Lung (tissue), 17 donors: ENCODE measurements at places on chromosomes 13 and 19. TPM values are rescaled to one million over a fixed set of nuclear protein-coding genes. Genes with fewer than 3 reads are reported as not detected.
A peak's percentile ranks its signal among the peaks of the same experiment; 100 is the strongest.

CEACAM8 gene
- 0.18 TPM for total RNA-seq

CCL25 gene
- total RNA-seq, result not detected

MYBPC2 gene
- 0.21 TPM for total RNA-seq

LMTK3 gene
- total RNA-seq, result 10.7 TPM

CGB1 gene
- total RNA-seq, result not detected

LGALS14 gene
- not detected for total RNA-seq

CGB5 gene
- total RNA-seq, result not detected

GRCh38 chr13:48567515-48568369, 34.9 kb upstream of the RCBTB2 start:
- DNase-seq, result peak; percentile 90
- H3K27me3 ChIP-seq, result no peaks in the 10 kb centered on the region
- peaks cover 8% of the 10 kb centered on the region for H3K4me1 ChIP-seq
- H3K36me3 ChIP-seq, result no peaks in the 10 kb centered on the region
- H3K4me3 ChIP-seq, result no peak overlapping the region
- H3K27ac ChIP-seq, result peak overlapping the region; percentile 5

DNA sequence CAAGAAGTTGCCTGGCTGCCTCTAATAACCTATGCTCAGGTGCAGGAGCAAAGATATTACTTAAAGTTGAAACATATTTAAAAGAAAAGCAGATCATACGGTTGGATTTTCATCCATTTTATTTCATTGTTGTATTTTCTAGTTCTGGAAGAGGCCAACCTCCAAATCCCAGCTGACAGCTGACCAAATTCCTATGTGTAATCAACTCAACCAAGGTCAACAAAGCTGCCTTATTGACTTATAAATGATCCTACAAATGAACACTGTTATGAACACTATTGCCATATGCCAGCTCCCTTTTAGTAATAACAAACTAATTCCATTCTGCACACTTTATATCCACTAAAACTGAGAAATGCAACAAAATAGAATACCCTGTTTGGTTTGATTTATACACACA, 1537.4 kb downstream of the SLITRK1 start:
- no peaks in the 10 kb centered on the region for H3K36me3 ChIP-seq
- no peak overlapping the region for H3K4me3 ChIP-seq
- H3K4me1 ChIP-seq, result no peaks in the 10 kb centered on the region

DNA sequence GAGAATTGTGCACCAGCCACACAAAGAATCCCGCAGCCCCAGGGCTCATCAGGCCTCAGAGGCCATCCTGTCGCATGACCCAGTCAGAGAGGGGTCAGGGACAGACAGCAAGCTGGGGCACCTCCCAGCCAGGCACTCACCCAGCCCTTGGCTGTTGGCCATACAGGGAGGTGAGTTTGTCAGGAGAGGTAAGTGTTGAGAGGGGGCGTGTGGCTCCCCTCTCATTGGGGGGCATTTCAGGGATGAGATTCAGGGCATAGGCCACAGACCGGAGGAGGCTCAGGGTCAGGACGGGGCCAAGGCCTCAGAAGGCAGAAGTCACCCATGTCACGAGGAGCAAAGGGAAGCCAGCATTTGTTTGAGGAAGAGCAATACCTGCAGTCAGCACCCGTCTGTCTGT, 37.1 kb downstream of the MYO9B start:
- H3K4me3 ChIP-seq, result no peak overlapping the region
- H3K27ac ChIP-seq, result peak overlapping the region; percentile 34
- no peak for DNase-seq

GRCh38 chr19:34350161-34350561, 14.8 kb upstream of the GPI start:
- no peak overlapping the region for H3K4me3 ChIP-seq
- H3K36me3 ChIP-seq, result peaks cover 38% of the 10 kb centered on the region
- DNase-seq, result no peak
- H3K4me1 ChIP-seq, result no peaks in the 10 kb centered on the region
- no peak overlapping the region for H3K27ac ChIP-seq

DNA sequence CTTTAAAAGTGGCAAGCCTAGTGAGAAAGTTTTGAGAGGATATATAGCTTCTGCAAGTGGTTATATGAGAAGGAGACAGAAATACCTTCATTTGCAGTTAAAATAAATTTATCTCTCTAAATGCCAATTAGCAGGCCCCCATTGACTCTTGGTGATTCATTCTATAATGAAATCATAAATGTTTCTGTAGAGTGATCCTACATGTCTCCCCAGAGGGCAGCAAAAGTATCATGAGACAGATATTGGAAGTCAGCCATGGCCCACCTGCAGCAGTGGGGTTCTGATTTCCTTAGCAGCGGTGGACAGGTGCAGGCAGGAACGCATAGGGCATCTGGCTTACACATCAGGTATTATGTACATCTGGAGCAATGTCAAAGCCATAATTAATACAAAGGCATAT, 385.4 kb upstream of the SLC10A2 start:
- no peak for DNase-seq
- no peaks in the 10 kb centered on the region for H3K36me3 ChIP-seq
- no peaks in the 10 kb centered on the region for H3K27me3 ChIP-seq
- no peak overlapping the region for H3K27ac ChIP-seq
- no peaks in the 10 kb centered on the region for H3K4me1 ChIP-seq
- no peak overlapping the region for H3K4me3 ChIP-seq

DNA sequence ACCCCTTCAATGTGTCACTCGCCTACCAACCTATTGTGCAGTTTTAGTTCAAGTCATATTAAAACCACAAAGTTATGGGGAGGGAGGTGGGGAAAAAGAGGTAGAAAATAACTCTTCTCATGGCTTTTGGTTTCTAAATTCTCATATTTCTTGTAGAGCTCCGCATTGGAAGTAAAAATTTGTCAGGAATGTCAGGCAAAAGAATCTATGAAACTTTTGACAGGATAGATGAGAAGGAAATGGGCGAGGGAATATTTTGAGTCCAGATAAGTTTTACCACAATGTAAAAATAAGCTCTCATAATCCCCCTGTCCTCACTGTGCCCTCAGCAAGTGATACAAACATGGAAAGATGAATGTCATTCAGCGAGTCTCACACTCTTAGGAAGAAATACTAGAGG, 270.4 kb downstream of the DLEU7 start:
- H3K27me3 ChIP-seq, result no peaks in the 10 kb centered on the region
- H3K27ac ChIP-seq, result no peak overlapping the region
- H3K36me3 ChIP-seq, result no peaks in the 10 kb centered on the region
- no peak overlapping the region for H3K4me3 ChIP-seq

GRCh38 chr13:80716610-80717081, 375.7 kb upstream of the SPRY2 start:
- H3K27me3 ChIP-seq, result no peaks in the 10 kb centered on the region
- no peaks in the 10 kb centered on the region for H3K36me3 ChIP-seq
- no peak overlapping the region for H3K4me3 ChIP-seq

DNA sequence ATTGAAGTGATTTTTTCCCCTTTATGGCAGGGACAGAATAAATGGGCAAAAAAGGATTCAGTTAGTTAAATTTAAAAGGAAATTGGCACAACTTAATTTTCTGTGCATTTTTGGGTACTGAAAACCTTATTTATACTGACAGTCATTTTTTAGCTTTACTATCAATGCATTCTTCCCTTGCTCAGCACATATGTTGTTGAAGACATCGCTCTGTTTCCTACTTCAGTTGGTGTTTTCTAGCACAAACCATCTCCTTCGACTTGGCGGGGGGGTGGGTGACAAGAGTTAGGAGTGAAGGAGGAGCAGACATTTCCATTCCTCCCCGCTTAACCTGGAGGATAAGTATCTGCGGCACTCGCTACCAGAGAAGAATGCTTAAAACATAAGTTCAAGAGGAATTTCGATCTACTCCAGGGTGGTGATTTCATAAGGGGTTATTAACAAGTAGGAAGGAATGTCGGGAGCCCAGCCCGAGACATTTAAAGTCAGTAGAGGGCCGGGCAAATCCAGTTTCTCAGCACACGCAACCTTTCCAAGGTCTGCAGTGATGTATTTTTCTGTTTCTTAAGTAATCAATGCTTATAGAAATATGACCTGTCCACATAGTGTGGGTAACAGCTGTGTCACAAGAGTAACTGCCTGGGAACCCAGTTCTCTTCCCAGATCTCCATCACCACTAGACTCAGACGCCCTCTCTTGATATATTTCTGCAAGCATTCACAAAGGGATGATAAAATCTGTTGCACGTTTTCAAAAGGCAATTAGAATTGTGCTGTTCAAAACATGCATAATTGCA, 525.8 kb downstream of the MYO16 start:
- H3K4me3 ChIP-seq, result no peak overlapping the region
- peaks cover 6% of the 10 kb centered on the region for H3K4me1 ChIP-seq
- no peak overlapping the region for H3K27ac ChIP-seq
- peaks cover 5% of the 10 kb centered on the region for H3K27me3 ChIP-seq
- DNase-seq, result no peak

DNA sequence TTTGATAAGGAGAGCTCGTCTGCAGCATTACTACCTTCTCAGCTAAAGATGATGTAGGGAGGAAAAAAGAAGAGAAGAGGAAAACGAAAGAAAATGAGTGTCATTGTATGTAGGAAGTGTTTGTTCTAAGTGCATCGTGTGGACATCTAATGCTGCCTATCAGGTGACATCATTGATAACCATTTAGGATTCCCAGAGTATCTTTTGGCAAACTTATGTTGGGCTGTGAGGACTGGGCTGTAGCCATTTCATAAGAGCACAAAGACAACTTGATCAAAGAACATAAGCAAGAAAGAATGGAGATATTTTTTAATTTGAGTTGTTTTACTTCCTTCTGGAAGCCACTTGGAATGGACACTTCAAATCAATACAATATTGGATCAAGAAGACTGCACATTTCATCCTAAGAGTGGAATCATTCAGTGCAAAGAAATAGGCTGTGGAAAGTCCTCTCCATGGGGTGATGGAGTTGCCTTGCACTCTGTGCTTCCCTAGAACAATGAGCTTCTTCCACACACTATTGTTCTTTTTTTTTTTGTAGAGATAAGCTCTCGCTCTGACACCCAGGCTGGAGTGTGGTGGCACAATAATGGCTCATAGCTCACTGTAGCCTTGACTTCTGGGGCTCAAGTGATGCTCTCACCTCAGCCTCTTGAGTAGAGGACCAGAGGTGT, 52.4 kb upstream of the UBL3 start:
- no peaks in the 10 kb centered on the region for H3K36me3 ChIP-seq
- H3K4me3 ChIP-seq, result no peak overlapping the region
- H3K4me1 ChIP-seq, result peaks cover 33% of the 10 kb centered on the region

DNA sequence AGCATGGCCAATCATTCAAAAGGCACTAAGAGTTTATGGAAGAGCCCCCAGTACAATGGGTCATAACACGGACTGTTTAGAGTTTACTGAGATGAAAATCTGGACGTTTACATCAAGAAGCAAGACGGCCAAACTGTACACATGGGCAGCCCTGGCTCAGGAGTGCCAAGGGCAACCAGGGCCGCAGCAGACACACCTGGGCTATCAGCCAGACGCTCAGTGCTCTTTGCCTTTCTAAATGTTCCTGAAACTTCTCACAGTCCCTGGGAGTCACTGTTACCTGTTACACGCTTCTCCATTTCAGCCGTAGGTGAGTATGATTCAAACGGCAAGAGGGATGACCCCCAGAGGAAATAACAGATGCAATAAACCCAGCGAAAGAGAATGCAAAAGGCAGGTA, 64.5 kb downstream of the ABCC4 start:
- H3K36me3 ChIP-seq, result no peaks in the 10 kb centered on the region
- peaks cover 2% of the 10 kb centered on the region for H3K4me1 ChIP-seq
- H3K27ac ChIP-seq, result peak overlapping the region; percentile 40

- H3K27me3 ChIP-seq, result no peaks in the 10 kb centered on the region
- DNase-seq, result no peak
- no peaks in the 10 kb centered on the region for H3K4me1 ChIP-seq
- H3K4me3 ChIP-seq, result no peak overlapping the region
- H3K36me3 ChIP-seq, result no peaks in the 10 kb centered on the region
Observed at GRCh38 chr13:84744203-84744602, 861.9 kb upstream of the SLITRK1 start.

DNA sequence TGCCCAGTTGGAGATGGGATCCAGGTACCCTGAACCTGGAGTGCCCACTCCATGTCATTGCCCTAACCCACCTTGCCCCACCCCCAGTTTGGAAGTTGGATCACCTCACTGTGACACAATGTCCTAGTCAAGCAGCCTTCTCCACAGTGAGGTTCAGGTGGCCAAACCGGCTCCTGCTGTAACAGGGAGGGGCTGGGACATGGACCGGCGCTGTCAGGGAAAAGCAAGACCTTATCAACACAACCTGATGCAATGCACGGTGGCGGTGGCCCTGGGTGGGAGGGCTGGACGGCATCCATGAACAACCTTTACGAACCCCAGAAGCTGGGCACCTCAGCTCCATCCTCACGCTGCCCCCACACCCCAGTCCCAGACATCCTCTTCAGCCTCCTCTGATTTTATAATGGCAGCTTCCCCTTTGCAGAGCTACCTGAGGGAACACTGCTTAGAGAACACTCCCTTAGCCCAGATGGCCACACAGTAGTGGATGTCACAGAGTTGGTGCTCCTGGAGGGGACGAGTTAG, 1.6 kb upstream of the KRTDAP start:
- no peaks in the 10 kb centered on the region for H3K27me3 ChIP-seq
- H3K27ac ChIP-seq, result no peak overlapping the region
- H3K4me1 ChIP-seq, result no peaks in the 10 kb centered on the region
- no peak overlapping the region for H3K4me3 ChIP-seq
- no peak for DNase-seq
- H3K36me3 ChIP-seq, result no peaks in the 10 kb centered on the region

DNA sequence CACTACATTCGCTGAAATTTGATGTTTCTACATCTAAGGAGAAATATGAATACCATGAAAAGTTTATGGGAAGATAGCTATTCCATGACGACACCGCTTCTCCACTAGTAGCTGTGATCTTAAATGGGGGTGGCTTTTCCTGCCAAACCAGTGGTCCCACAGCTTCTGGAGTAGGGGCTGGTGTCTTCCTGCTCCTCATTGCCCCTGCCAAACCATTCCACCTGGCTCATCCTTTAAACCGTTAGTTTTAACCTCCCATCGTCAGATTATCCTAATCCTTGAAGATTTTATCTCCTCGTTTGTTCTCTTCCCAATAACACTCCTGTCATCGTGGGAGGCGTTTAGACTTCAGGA, 568 bp upstream of the ZNF230 start:
- no peak for DNase-seq
- H3K36me3 ChIP-seq, result no peaks in the 10 kb centered on the region
- peak overlapping the region; percentile 61 for H3K27ac ChIP-seq
- H3K4me3 ChIP-seq, result peak overlapping the region; percentile 62
